OCI-LY7 (cell line): ENCODE measurements at places on chromosomes 2 and 18.

- DNase-seq, result no peak
Measured at GRCh38 chr2:40343902-40344301, 108.0 kb downstream of the SLC8A1 start.

GRCh38 chr2:88265352-88266303, 95.5 kb downstream of the THNSL2 start:
- DNase-seq, result no peak

- DNase-seq, result no peak
Measured at GRCh38 chr2:86204458-86204857, 5.2 kb downstream of the MRPL35 start.

DNA sequence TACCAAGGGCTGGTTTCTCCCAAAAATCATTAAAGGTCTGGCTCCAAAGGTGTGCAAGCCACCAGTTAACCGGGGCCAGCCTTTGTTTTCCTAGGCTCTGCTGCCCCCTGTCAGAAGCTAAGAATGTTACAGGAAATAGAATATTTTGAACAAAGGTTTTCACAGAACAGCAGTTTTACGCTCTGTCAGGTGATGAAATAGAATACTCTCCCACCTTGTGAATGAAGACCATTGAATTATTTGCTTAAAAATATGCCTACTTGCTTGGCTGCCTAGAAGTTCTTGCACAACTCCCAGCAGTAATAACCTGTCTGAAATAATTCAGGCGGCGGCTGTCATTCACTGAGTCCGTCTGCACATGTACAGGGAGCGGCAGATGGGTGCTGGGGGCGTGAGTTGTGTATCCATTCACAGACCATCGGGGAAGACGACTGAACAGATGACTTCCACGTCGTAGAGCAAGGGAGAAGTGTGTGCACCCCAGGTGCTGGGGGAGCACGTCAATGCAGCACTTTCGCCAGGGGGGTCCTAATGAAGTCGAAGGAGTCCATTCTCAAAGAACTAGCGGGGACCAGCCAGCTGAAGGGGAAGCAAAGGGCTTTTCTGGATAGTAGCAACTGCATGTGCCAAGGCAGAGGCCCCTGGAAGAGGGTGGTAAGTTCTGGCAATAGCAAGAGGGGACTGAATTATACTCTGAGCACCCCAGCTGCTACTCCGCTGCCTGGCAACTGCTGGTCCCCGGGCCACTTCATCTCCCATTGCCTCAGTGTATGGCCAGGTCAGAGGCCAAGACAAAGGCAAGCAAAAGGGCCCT, 56.1 kb downstream of the SF3B1 start:
- peak; percentile 74 for DNase-seq

DNA sequence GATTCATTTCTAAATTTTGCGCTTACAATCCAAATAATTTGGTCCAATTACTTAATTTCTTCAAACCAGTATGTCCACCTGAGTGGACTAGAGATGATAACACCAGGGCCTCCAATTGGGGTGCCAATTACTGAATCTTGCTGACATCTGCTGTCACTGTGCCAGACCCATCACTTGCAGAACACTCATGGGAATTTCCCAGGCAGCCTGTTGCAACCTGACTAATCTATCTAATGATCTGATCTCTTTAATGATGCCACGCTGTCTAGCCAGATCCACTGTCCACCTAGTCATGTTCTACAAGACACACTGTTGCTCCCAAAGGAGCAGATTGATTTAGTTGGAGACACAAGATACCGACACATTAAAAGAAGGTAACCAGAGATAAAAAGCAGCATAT, 11.8 kb upstream of the LRP1B start:
- no peak for DNase-seq

DNA sequence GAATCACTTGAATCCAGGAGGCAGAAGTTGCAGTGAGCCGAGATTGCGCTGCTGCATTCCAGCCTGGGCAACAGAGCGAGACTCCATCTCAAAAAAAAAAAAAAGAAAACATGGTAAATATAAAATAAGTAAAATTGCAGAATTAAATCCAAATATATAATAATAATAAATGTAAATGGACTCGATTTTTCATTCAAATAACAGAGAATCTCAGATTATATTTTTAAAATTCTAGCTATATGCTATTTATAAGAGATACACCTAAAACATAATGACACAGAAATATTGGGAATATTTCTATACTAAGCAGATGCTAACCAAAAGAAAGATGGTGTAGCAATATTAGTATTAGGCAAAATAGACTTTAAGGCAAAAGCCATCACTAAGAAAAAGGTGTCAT, 15.1 kb upstream of the NEURL3 start:
- DNase-seq, result no peak

GRCh38 chr2:221343524-221343923, 228.6 kb downstream of the EPHA4 start:
- no peak for DNase-seq

DNA sequence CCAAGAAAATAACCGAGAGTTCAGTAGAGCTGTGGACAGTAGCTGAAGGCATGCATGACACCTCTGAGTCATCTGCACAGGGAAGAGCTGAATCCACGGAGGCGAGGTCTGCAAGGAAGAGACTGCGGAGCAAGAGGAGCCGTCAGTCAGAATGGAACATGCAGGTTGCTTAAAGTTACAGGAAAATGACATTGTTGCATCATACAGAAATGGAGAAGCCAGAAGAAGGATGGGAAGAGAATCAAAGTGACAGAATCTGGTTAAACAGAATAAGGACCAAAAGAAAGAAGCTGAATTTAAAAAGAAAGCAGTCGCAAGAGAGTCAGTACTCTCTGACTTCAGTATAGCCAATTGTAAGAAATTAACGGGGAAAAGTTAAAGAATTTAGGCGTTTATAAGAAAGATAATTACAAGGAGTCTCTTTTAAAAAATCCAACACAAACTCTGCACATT, 533.8 kb downstream of the ADCYAP1 start:
- no peak for DNase-seq

GRCh38 chr2:237573721-237574415, 7.5 kb downstream of the PRLH start:
- no peak for DNase-seq

DNA sequence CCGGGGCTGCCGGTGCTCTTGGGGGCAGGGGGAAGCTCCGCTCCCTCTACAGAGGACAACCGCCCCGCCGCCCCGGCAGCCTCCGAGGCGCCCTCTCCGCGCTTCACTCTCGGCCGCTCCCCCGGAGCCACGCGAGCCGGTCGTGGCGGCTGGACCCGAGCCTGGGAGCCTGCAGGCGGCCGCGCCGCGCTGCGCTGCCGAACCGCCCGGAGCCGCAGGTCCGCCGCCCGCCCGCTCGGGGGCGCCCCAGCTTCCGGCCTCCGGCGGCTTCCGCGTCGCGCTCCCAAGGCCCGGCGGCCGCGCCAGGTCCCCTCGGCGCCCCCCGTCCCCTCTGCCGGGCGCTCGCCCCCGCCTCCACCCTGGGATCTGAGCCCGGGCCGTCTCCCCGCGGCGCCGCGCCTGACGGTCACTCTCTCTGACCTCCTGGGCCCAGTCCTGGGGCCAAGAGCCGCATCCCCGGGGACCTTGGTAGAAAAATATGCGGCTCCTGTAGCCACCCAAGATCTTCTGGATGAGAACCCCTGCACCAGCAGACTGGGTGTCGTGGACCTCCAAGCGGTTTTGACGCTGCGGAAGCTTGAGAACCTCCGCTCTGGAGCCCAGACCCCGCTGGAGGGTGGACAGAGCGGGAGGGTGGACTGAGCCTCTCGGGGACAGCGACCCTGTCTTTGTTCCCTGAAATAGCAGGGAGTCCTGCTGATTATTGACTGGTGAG, 44.3 kb downstream of the SERTAD2 start:
- peak; percentile 66 for DNase-seq

DNA sequence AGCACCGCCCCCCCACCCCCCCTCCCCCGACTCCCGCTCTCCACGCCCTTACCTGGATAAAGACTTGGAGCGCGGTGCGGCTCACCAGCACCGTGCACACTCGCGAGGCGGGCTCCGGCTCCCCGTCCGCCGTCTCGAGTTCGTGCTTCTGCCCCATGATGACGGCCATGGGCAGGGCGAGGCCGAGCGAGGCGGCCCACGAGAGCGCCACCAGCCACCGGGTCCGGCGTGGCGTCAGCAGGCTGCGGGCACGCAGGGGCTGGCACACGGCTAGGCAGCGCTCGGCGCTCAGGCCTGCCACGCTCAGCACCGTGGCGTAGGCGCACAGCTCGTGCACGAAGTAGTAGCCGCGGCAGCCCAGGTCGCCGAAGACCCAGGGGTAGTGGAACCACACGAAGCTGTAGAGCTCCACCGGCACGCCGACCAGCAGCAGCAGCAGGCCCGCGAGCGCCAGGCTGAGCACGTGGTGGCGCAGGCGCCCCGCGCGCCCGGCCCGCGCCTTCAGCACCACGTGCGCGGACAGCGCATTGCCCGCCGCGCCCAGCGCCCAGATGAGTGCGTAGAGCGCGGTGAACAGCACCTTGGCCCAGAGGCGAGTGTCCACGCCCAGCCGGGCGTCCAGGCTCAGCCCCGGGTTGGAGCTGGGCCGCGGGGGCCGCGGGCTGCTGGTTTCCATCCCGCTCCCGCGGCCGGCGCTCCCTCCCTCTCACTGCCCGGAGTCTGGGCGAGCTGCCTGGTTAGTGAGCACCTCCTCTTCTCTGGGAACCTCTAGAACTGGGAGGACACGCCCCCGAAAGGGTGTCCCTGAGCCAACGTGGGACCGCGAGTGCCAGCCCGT, at the start of gene NTSR2:
Gene NTSR2 (minus strand): TSS at position 742 of the 838 bp plus-strand sequence. CDS start 66 bp downstream, at position 676.
- DNase-seq, result no peak

- no peak for DNase-seq
Measured at GRCh38 chr18:58882044-58882443, 17.4 kb downstream of the ZNF532 start.

- peak; percentile 43 for DNase-seq
Measured at GRCh38 chr18:79258447-79258846, 137.3 kb upstream of the NFATC1 start.

DNA sequence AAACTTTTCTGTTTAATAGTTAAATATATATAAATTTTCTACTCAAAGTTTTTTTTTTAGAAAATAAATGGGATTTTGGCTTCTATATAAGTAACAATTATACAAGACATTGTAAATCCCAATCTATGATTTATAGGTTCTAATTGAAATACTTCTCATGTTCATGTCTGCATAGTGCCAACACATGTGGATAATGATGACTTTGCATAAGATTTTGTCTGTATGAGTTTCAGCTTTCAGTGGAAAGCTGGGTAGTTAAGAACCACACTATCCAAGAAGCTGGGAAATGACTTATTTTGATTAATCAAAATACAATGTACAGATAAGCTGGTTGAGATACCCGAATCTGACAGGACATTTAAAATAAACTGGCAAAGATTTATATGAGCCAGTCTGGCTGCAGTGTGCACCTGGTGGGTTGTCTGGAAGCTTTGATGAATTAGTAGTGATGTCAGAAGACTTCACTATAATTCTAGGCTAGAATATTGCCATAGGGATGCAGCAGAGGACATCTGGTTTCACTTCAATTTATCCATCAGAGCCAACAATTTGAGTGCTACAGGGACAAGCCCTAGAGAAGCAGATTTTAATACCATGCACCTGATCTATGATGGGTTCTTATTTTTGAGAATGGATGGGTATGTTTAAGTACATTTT, 45.4 kb downstream of the EML6 start:
- peak; percentile 39 for DNase-seq

DNA sequence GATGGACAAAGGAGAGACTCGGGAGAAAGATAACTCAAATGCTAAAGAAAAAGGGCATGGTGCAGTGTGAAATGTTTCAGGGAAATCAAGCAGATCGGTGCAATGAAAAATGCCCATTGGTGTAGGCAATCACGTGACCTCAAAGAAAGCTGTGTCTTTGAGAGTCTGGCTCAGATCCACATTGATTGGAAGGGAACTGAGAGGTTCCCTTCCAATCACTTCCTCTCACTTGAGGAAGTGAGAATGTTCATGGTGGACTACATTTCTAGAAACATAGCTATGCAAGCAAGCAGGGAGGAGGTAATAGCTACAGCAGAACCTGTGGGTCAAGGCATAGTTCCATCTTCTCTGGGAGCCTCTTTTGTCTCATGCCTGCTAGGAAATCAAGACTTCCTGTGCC, 187.4 kb downstream of the LPIN1 start:
- peak; percentile 64 for DNase-seq

DNA sequence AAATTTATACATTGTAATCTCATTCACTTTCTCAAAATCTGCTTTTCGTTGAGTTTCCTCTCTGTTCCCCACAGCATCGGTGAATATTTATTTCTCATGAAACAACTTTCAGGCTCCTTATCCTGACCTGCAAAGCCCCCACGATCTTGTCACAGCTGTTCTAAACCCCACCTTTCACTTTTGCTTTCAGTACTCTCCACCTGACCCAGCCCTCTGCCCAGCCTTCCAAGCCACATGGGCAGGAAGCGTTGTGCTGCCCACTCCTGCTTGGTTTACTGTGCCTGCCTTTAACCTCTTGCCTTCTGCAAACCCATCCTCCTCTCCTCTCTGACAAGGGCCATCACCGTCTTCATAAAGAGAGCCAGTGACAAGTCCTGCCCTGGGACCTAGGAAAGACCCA, 262.5 kb downstream of the GALR1 start:
- DNase-seq, result no peak

DNA sequence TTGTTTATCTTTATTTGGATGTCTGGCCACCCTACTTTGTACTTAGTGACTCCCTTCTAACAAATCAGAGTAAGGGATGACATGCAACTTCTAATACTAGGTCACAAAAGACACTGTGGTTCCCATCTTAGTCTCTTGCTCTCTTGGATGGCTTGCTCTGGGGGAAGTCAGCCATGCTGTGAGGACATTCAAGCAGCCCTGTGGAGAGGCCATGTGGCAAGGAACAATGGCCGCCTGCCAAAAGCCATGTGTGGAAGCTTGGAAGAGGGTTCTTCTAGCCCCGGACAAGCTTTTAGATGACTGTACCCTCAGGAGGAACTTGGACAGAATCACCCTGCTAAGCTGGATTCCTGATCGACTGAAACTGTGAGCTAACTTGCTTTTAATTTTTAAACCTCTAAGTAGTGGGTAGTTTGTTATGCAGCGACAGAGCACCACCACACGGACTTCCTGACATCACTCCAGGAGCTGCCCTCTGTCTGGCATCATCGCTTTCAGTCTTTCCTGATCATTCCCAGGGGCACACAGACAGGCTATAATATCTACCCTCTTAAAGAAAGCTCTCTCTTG, 116.8 kb upstream of the ODC1 start:
- no peak for DNase-seq

DNA sequence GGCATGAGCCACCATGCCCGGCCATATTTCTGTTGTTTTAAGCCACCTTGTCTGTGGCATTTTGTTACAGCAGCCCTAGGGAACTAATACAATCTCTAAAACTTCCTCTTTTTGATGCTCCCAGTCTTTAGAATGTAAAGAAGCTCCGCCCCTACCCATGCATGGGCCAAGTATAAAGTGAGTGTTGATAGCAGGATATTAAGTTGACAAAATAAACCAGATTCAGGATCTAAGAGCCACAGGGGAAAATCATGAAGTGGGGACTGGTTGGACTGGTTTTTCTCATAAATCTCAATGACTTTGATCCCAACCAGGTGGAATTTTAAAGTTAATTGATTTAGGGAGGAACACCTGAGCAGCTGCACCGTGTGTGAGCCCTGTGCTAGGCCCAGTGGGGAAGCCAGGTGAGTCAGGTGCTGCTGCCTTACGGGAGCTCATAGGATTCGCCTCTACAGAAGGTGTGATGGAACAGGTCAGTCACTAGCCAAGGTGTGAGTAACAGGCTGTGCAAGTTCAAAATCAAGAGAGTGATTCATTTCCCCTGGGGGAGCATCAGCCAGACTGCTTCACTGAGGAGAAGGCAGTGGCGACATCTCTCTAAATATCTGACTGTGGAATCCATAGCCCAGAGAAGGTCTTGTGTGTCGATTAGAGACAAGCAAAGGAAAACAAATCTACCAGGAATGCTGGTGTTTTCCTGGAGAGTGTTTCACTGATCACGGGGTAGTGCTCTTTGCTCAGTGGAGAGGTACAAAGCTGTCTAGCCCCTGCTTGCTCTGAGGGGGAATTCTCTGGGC, 63.0 kb upstream of the MSH2 start:
- DNase-seq, result no peak

GRCh38 chr2:100987536-100987935, 14.6 kb upstream of the RPL31 start:
- DNase-seq, result no peak
